Mucosa of descending colon (tissue), 3 donors: ENCODE measurements at places on chromosomes 2 and 18. TPM values are rescaled to one million over a fixed set of nuclear protein-coding genes. Genes with fewer than 3 reads are reported as not detected.

BBS5 gene
- 7.1 TPM for total RNA-seq

GREB1 gene
- 2.5 TPM for total RNA-seq

ALPP gene
- total RNA-seq = not detected

DLGAP1 gene
- 6.8 TPM for total RNA-seq

TDRD15 gene
- not detected for total RNA-seq

FSHR gene
- not detected for total RNA-seq

CXCR1 gene
- total RNA-seq = 0.27 TPM

SIX3 gene
- not detected for total RNA-seq

PLGLB1 gene
- total RNA-seq = 5.4 TPM

- DNase-seq = no peak
Observed at GRCh38 chr2:74516650-74517049, 2.4 kb downstream of the TLX2 start.

DNA sequence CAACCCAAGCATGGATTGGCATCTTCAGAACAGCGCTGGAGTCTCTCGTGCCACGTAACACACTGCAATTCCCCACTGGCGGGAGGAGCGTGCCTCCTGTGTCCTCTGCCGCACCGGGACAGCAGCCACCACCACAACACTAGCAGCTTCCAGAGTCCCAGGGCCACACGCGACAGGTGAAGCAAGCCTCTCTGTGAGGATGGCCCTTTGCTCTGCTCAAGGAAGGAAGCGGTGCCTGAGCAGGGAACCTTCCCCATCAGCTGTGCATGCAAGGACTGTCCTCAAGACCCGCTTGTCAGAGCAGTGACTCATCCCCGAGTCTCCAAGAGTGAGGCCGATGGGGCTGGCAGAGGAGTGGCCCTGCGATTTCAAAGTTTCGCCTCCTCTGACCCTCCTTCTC lies 44.0 kb downstream of the TTC32 start:
- DNase-seq = no peak

DNA sequence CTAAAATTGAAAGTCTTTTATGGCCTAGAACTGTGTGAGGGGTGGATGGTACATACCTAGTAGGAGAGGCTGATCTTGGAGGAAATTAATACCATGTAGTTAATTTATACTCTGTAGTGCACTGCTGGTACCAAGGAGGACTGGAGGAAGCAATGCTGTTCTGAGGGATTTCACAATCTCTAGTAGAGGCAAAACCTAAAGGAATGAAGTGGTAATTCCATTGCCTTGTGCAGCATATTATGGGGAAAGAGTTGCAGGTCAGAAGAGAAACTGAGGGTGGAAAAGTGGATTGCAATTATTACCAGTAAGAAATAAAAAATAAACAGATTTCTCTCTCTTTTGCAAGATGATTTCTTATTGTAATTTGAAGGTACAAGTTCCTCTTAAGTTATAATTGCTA lies 2.2 kb downstream of the ABI2 start:
- DNase-seq = no peak

DNA sequence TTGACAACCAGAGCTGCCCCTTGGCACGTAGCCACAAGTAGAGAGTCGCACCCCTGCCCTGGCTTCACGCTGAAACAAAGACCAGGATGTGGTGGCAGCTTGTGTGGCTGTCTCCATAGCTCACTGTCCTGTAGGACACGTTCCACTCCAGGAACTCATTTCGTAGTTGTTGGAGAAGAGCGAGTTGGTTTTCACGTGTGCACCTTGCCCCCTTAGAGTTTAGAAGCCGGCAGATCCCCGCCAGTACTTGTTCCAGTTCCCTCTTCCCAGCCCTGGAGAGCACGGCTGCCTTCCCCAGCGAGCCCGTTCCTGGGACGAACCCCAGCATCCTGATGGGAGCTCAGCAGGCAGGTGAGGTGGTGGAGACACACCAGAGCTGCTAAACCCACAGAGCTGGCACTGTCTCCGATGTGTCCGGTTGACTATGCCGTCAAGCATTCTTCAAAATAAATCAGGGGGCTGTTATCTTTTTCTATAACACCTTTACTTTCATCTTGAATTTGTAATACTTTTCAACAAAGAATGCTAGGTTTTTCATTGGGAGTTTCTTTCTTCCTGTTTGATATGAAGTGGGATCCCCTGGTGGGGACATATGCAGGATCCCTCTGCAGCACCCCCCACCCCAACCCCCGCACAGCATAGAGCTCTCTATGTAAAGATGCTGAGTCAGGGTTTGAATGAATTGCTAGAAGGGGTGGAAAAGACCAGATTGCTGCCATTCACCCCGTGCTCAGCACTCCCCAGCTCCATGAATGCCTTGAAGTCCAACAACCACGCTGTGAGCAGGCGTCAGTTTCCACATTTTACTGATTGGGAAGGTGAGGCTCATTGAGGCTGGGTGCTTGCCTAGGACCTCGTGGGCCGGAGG lies 44.5 kb downstream of the GREB1 start:
- no peak for DNase-seq

- DNase-seq = peak; percentile 50
Observed at GRCh38 chr2:66431846-66432587, 2.9 kb upstream of the MEIS1 start.

DNA sequence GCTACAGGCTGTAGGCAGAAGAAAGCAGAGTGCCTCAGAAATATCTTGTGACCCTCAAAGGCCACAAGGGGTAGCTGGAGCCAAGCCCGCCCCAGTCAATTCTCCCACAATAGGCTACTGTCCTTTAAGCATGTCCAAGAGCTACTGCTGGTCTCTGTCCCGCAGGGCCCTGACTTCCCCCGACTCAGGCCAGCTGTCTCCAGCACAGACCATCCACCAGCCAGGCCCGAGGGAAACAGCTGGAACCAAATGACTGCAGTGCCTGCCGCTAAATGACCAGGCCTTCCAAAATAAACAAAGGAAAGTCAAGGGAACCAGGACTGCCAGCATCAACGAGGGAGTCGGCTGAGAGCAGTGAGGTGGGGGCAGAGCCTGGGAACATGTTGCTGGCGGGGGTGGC lies 36.7 kb downstream of the MCFD2 start:
- no peak for DNase-seq

GRCh38 chr2:61425605-61426155 lies 45.2 kb downstream of the USP34 start:
- no peak for DNase-seq

- DNase-seq = no peak
Observed at GRCh38 chr2:163353551-163353950, 382.3 kb downstream of the FIGN start.

GRCh38 chr18:14769381-14769780 lies 21.4 kb downstream of the ANKRD30B start:
- no peak for DNase-seq

DNA sequence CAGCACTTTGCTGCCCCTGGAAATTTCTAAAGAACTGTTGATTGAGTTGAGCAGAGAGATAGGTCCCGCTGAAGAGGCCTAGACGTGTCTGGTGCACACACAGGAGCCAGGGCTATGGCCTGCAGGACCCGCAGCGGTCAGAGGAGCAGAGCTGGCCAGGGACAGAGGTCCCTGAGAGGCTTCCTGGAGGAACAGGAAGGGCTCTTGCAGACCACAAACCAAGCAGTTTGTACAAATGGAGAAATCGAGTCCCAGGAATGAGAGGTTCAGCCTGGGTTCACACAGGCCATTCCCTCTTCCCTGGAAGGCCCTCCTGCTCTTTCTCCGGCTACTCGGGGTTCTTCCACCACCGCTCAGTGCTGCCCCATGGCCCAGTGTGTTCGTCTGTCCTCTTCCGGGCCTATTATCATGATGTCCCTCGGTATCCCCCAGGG lies 1.2 kb upstream of the BIN1 start:
- DNase-seq = no peak

- no peak for DNase-seq
Observed at GRCh38 chr18:76615065-76615733, 120.2 kb upstream of the ZNF516 start.

GRCh38 chr18:51041677-51042352 lies 11.8 kb downstream of the SMAD4 start:
- DNase-seq = no peak

DNA sequence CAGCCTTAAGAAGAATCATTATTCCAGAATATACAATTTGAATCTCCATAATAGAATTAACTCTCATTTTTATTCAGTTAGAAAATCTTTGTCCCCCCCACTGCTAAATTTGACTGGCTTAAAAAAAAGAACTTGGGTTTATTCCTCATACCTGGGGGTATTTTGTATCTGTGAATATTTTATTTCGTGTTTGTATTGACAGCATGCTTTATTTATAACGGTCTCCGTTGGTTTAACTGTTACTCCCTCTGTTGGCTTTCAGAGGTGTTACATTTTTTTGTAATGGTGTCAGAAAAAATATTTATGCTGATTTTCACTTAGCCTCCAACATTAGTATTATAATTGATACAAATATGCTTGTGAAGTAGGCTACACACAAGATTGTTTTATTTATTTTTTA lies 109.1 kb downstream of the HAUS1 start:
- no peak for DNase-seq

GRCh38 chr18:61651880-61652268 lies 240.9 kb downstream of the RNF152 start:
- peak; percentile 64 for DNase-seq

DNA sequence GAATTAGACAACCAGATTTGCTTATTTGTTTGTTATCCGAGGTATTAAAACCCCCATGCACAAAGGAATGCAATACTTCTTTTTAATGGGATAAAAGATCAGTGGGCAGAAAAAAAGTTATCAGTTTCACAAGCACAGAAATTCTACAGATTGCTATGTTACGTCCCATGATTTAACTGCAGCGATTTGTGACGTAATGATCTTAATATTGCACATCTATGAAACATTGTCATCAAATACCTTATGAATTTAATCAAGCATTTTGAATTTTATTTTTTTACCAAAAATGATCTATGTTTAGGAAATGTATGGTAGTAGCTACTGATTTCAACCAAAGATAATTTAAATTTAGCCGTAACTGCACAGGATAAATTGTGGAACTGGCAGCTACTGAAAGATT lies 138.9 kb downstream of the FHOD3 start:
- no peak for DNase-seq

GRCh38 chr2:123961576-123961975 lies 63.5 kb upstream of the CNTNAP5 start:
- no peak for DNase-seq

DNA sequence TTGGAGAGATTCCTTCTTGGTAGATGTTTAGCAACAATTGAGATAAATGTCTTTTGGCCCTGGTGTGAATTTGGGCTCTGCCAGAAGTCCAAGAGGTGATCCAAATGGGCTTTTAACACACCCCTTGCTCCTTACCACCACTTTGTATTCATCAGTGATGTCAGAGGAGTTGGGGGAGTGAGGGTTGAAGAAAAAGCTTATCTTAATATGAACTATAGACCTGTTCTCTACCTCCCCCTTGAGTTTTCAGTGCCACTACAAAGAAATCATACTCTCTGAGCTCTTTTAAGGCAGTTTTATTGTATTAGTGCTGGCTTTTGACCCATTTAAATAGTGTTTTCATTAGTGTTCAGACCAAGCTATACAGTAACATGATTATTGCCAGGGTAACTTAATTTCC lies 229.1 kb downstream of the PHLPP1 start:
- DNase-seq = no peak

DNA sequence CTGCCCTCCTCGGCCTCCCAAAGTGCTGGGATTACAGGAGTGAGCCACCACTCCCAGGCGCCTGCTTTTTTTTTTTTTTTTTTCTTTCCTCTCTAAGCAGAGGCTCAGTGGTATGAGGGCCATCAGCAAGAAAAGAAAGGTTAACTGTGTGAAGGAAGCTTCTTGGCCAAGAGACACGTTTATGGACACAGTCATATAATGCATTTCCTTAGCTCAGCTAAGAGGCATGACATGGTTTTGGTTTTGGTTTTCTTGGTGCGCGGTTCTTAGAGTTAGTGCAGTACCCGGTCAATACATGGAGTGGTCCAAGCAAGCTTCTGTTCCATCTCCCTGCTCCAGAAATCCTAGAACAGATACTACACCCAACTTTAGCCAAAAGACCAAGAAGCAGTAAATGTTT lies 42.6 kb downstream of the RALBP1 start:
- DNase-seq = no peak

GRCh38 chr18:61371111-61371510 lies 37.9 kb downstream of the CDH20 start:
- no peak for DNase-seq

DNA sequence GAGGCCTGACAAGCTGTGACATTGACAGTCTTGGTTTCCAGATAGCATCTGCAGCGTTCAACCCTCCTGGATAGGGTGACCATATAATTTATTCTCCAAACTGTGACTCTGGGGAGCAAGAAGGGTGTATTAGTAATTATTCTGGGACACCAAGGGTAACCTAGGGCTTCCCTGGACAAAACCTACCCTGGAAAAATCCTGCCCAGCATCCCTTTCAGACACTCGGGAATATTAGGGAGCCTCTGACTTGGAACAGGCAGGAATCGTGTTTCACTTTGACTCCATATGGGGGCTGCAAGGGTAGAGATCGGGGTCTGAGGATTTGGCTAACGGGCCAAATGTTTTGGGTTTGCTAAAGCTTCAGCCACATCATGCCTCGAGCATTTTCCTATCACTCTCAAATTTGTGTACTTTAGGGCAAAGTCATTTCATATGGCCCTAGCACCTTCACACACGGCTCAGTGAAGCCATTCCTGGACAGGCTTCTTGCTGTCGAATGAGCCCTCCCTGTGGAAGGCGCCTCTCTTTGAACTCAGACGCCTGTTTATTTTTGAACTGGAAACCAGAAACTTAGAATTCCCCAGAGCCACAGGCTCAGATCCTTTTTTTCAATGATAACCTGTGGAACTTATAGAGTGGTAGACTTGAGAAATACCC lies 129.9 kb downstream of the DDX1 start:
- no peak for DNase-seq

DNA sequence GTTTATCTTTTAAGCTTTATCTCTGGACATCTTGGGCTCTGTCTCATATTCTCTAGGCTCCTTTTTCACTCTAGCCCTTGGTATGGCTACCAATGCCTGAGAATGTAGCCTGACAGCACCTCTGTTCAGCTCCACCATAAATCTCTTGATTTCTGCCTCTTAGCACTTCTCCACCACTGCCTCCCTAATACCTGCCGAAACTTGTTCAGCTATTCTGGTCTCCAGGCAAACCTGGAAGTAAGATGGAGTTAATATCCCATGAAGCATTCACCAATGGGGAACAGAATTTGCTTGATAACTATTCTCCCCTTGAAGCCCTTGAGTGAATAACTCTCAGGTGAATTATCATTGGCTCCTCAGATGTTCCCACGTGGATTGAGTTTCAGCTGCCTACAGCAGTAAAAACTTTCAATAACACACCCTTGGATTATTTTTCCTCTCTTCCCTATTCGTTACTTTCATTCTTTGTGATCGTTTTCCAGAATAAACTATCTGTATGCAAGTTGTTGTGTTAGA lies 145.6 kb downstream of the EVA1A start:
- no peak for DNase-seq
